Aortic smooth muscle cell (primary cell): ENCODE measurements at places on chromosomes 3 and 15. TPM values are rescaled to one million over a fixed set of nuclear protein-coding genes. Genes with fewer than 3 reads are reported as not detected.

The NLGN1 gene
- total RNA-seq: 2.6 and 2.8 TPM in 2 replicates

The PLA2G4D gene
- not detected in 2 replicates for total RNA-seq

The RUBCN gene
- total RNA-seq: 11.8 and 11.9 TPM in 2 replicates

The CCDC54 gene
- not detected in 2 replicates for total RNA-seq

The KBTBD12 gene
- total RNA-seq: 0.12 TPM in 1 of 2 replicates, not detected in the other

The GOLGA6L7 gene
- total RNA-seq: not detected in 2 replicates

The C3orf49 gene
- total RNA-seq: not detected in 2 replicates

The ANKUB1 gene
- not detected in 2 replicates for total RNA-seq

The BNC1 gene
- total RNA-seq: 0.06 and 0.13 TPM in 2 replicates

The CATSPER2 gene
- total RNA-seq: 0.53 and 0.75 TPM in 2 replicates

The SLC35A5 gene
- total RNA-seq: 41.6 and 43.0 TPM in 2 replicates

The DUSP7 gene
- 7.4 and 8.8 TPM in 2 replicates for total RNA-seq
